ENCODE measurements at places on chromosomes 13 and 19.

GRCh38 chr13:21516805-21517204 is 57.7 kb upstream of the ZDHHC20 start:
- peaks cover 25% of the 10 kb centered on the region for H3K36me3 ChIP-seq
- H3K4me1 ChIP-seq: no peaks in the 10 kb centered on the region

DNA sequence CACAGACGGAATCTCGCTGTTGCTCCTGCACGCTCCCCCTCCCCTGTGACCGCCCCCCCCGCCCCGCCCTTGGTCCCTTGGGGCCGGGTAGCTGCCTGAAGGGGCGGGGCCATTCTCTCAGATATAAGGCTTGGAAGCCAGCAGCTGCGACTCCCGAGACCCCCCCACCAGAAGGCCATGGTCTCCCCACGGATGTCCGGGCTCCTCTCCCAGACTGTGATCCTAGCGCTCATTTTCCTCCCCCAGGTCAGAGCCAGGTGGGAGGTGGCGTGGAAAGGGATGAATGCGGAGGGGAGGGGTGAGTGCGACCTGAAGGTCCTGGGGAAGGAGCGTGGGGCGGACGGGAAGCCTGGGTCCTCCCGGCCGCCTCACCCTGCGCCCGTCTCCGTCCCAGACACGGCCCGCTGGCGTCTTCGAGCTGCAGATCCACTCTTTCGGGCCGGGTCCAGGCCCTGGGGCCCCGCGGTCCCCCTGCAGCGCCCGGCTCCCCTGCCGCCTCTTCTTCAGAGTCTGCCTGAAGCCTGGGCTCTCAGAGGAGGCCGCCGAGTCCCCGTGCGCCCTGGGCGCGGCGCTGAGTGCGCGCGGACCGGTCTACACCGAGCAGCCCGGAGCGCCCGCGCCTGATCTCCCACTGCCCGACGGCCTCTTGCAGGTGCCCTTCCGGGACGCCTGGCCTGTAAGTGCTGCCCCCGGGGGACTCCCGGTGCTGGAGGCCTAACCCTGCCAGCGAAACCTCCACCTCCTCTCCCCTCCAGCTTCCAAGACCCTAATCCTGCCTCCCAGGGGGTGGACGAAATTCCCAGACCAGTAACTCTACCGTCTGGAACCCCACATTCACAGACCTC is at the start of gene DLL3:
DLL3 (plus strand) TSS at position 150 of the 845 bp plus-strand sequence; CDS start at position 178, 28 bp downstream.
- no peaks in the 10 kb centered on the region for H3K36me3 ChIP-seq
- no peak for DNase-seq
- H3K27me3 ChIP-seq: peaks cover 23% of the 10 kb centered on the region
- peaks cover 24% of the 10 kb centered on the region for H3K4me1 ChIP-seq
- H3K4me3 ChIP-seq: peak within 1 kb of the TSS; percentile 76

DNA sequence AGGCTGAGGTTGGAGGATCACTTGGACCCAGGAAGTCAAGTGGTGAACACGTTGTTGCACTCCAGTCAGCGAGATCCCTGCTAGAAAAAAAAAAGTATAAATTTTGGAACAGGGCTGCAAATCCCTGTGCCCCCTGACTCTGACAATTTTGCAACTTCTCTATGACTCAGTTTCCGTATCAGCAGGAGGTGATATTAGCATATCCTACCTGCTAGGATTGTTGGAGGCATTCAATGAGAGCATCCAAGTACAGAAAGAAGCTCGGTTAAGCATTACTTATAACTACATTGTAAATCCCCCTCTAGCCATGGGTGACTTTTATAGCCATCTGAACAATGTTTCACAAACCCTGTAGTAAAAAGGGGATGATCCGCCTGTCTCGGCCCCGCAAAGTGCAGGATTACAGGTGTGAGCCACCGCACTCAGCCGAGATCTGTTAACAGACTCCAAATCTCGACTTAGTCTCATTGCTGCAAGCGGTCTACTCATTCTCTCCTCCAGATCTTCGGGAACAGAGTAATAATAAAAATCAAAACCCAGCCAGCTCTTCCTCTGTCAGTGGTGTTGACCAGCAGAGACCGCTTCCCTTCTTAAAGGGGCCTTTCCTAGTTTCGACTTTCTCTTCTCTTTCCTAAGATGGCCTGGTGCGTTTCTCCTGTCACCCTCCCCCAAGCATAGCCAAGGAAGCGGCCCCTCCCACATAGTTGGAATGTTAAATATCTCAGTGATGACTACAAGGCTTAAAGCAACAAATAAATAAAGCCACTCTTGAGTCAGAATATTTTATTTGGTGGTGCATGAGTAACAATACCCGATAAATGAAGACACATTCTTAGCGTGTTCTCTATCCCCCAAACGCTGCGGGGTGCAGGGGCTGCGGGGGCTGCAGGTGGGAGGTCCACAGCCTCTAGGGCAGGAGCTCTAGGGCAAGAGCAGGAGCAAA is 10.3 kb upstream of the BICRA start:
- no peak for DNase-seq
- H3K4me3 ChIP-seq: no peak overlapping the region
- peaks cover 21% of the 10 kb centered on the region for H3K27me3 ChIP-seq
- peaks cover 7% of the 10 kb centered on the region for H3K4me1 ChIP-seq
- no peaks in the 10 kb centered on the region for H3K36me3 ChIP-seq

GRCh38 chr19:35713904-35714495 is 3.8 kb upstream of the KMT2B start:
- peak overlapping the region; percentile 99 for H3K27ac ChIP-seq
- H3K4me3 ChIP-seq: peak overlapping the region; percentile 92
- H3K36me3 ChIP-seq: peaks cover 2% of the 10 kb centered on the region
- H3K4me1 ChIP-seq: peaks cover 40% of the 10 kb centered on the region
- no peak for DNase-seq

DNA sequence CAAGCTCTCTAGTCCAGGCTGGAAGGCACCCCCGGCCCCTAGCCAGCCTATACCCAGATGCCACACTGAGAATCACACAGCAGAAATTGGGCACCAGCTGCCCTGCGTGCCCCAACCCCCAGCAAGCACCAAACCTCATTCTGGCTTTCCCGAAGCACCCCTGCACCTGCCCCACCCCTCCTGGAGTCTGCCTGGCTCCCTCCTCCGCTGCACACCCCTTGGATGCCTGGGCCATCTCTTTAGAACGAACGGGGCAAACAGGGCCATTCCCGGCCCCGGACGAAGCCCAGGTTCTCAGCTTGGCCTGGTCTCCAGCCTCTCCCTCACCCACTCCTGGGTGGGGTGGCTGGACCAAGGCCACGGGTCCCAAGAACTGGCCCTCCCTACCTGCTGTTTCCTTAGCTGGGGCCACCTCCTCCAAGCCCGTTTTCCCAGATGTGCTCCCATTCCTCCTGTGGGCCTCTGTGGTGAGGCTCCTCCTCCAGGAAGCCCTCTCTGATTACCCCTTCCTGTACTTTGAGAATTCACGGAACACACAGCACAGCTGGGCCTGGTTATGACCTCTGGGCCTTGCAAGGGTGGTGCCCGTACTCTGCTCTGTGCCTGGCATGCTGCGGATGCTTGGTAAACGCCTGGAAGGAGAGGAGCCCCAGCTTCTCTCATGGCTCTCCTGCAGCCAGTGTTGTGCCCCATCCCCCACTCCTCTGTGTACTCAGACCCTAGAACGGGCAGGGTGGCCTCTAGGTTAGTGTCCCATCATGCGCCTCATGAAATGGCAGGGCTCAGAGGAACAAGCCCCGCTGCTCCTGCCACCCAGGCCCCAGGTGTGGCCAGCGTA is 21.4 kb downstream of the CEBPG start:
- DNase-seq: no peak
- no peaks in the 10 kb centered on the region for H3K27me3 ChIP-seq
- H3K4me1 ChIP-seq: no peaks in the 10 kb centered on the region

DNA sequence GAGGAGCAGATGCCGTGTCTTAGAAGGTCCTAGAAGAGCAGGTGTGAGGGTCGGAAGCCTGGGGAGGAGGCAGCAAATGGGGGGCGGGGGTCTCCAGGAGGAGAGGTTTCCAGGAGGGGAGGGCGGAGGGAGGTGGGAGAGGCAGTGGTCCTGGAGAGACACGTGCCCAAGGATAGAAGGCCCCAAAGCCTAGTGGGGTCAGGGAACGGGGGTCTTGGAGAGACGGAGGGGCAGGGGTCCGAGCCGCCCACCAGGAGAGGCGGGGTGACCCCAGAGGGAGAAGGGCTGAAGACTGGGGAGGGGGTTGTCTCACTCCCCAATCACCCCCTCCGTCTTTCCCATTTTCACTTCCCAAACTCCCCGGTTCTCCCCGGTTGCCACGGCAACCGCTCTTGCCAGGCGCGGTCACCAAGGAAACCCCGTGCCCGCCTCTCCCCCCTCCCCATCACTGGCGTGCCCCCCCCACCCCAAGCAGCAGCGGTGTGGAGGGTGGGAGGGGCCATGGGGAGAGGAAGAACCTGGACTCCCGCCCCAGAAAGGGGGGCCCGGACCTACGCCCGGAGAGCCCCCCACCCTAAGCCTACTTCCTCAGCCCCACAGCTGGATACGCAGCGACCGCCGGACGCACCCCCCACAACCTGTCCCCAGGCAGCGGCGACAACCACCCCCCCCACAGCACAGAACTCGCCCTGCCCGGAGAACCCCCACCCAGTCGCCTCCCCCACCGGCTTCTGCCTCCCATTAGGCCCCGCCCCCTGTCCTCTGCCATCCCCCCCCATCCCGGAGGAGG is 988 bp downstream of the LRRC4B start:
- no peak for DNase-seq
- peaks cover 44% of the 10 kb centered on the region for H3K27me3 ChIP-seq
- H3K27ac ChIP-seq: no peak overlapping the region
- H3K36me3 ChIP-seq: peaks cover 2% of the 10 kb centered on the region
- peaks cover 15% of the 10 kb centered on the region for H3K4me1 ChIP-seq

- no peaks in the 10 kb centered on the region for H3K27me3 ChIP-seq
- no peak overlapping the region for H3K27ac ChIP-seq
- no peak overlapping the region for H3K4me3 ChIP-seq
- H3K36me3 ChIP-seq: no peaks in the 10 kb centered on the region
- H3K4me1 ChIP-seq: no peaks in the 10 kb centered on the region
- DNase-seq: no peak
Observed at GRCh38 chr13:104357174-104357573, 1291.0 kb upstream of the SLC10A2 start.

DNA sequence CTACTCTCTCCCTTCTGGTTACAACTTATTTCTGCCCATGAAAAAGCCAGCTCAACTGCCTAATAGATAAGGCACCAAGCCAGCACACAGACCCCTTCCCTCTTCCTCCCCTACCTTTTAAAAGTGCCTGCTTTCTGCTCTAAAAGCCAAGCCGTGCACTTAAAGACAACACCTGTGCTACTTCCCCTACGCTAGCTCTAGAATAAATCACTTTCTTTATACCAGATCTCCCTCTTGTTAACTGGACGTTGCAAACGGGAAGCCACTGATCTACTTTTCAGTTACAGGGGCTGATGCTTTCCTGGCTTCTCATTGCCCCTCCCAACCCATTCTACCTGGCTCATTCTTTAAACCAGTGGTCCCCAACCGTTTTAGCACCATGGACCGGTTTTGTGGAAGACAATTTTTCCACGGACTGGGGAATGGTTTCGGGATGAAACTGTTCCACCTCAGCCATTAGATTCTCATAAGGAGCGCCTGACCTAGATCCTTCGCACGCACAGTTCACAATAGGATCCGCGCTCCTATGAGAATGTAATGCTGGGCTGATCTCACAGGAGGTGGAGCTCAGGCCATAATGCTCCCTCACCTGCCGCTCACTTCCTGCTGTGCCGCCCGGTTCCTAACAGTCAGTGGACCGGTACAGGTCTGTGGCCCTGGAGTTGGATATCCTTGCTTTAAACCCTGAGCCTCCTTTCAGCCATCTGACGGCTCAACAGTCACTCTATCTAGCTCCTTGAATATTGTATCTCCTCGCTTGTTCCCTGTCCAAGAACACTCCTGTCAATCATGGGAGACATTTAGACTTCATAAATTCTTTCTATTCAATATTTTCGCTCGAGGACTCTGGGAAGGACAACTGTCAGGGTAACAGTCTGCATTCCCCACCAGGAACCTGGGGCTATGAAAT is 841 bp upstream of the ZNF223 start:
- peaks cover 18% of the 10 kb centered on the region for H3K36me3 ChIP-seq
- H3K27ac ChIP-seq: peak overlapping the region; percentile 12
- H3K4me3 ChIP-seq: peak overlapping the region; percentile 86
- H3K27me3 ChIP-seq: peaks cover 3% of the 10 kb centered on the region
- peaks cover 12% of the 10 kb centered on the region for H3K4me1 ChIP-seq
- no peak for DNase-seq

DNA sequence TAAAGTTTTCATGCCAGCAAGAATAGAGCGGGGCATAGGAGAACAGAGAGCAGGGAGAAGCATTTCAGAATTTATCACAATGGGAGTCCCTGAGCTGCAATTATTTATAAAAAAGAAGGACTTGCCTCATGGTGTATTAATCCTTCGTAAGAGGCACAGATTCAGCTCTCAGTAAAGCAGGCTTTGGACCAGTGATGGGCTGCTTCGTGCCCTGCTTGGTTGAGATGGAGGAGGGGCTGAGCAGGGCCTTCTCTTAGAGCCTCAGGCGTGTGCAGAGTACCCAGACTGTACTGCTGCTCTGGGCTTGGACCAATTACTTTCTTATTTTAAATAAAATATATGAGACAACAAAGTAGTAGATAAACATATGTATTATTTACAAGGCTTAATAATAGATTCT is 265.7 kb upstream of the SLC10A2 start:
- H3K27ac ChIP-seq: no peak overlapping the region
- no peak for DNase-seq
- H3K36me3 ChIP-seq: no peaks in the 10 kb centered on the region
- no peaks in the 10 kb centered on the region for H3K27me3 ChIP-seq

All from memory B cell (primary cell).